ENCODE measurements at places on chromosomes 5 and 9.
A peak's percentile ranks its signal among the peaks of the same experiment; 100 is the strongest.

DNA sequence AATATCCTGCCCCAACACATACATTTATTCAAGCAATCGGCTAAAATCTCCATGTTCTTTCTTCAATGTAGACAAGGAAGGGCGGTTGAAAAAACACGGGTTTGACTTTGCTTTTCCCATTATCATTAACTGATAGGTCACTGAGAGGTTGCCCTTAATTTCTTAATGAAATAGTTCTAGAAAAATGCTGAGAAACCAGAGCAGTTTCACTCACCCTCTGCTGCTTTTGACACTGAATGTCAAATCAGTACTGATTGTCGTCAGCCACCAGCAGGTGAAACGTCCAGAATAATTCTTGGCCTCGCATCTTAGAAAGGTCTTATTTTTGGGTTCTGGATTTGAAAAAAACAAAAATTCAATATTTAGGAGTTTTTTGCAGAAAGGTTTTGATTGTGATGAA, 8.1 kb downstream of the IL12B start:
- DNase-seq: no peak

- peak; percentile 36 for DNase-seq
Measured at GRCh38 chr9:36748322-36748899, 175.7 kb downstream of the MELK start.

DNA sequence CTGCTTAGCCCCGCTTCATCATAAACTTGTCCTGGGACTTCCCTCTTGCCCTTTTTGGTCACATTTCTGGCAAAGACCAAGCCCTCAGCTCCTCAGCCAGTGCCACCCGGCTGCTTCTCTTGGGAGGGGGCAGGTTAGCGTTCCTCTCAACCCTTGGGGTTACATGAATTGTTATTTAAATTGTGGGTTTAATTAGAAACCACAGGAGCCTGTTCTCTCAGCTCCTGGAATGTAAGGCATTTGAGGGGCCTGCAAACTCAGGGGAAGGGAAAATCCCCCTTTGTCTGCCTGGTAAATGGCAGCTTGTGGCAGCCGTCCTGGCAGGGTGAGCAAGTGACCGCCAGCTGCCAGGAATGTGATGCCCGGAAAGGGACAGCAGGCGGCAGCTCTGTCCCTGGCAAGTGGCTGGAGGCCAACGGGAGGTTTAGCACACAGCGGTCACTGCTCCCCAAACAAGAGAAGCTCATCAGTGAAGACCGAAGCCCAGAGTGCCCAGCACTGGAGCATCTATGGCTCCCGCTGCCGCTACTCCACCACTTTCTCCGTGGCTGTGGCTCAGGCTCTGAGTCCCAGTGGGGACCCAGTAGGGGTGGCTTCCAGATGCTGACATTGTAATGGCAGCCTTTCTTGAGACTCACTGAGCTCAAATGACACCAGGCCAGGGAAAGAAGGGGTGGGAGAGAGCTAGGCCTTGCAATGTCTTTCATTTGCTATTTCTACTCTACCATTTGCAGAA, 51.7 kb downstream of the SHB start:
- no peak for DNase-seq

- DNase-seq: no peak
Measured at GRCh38 chr5:132764051-132764450, 13.0 kb downstream of the SEPTIN8 start.

- no peak for DNase-seq
Measured at GRCh38 chr5:173090639-173091038, 34.5 kb downstream of the CREBRF start.

- no peak for DNase-seq
Measured at GRCh38 chr9:21682981-21683380, 119.5 kb upstream of the MTAP start.

DNA sequence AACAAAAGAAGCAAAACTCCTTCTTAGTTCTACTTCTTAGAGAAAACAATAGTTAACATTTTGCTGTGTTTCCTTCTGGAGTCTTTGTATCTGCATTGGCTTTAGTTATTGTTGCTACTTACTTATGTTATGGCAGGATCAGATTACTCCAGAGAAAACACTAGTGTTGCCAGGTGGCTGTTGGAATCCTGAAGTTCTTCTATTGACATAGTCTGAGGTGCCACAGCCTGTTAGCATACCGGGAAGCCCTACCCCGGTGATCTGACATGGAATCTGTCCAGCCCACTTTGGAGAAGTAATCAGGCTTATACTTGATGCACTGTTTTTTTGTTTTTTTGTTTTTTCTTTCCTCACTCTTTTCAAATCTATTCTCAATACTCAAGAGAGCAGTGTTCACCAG, 68.5 kb upstream of the CEP78 start:
- no peak for DNase-seq

- no peak for DNase-seq
Measured at GRCh38 chr5:171157775-171158174, 151.3 kb upstream of the TLX3 start.

DNA sequence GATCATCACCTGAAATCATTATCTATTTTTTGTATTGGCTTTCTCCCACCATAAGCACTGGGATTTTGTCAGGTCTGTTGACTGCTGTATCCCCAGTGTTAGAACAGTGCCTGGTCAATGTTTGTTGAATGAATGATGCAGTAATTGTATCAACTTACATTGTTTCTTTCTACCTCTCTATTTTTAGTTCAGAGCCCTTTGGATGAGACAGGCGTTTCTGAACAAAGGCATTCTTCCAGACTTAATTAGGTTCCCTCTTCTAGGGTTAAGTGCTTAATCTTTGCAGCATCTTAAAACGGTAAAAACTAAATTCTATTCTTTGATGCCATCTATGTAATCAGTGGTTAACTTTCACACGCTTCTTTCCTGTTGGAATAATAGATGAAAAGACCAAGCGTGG, 26.3 kb downstream of the SLC44A1 start:
- no peak for DNase-seq

DNA sequence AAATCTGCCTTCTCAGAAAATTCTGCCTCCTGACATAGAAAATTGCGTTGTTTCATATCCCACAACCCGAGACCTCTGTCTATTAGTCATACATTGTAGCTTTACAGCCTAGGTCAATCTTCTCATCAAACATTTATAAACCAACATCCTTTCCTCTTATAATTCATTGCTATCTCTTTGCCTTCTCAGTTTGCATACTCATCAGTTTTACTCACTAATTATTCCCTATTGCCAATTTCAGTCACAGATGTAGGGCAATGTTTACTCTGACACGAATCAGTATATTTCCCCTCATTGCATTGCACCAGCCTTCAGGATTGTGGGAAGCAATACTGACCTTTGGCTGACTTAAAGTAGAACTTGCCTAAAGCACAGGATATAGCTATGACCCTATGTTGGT, 247.2 kb downstream of the CEMIP2 start:
- no peak for DNase-seq

DNA sequence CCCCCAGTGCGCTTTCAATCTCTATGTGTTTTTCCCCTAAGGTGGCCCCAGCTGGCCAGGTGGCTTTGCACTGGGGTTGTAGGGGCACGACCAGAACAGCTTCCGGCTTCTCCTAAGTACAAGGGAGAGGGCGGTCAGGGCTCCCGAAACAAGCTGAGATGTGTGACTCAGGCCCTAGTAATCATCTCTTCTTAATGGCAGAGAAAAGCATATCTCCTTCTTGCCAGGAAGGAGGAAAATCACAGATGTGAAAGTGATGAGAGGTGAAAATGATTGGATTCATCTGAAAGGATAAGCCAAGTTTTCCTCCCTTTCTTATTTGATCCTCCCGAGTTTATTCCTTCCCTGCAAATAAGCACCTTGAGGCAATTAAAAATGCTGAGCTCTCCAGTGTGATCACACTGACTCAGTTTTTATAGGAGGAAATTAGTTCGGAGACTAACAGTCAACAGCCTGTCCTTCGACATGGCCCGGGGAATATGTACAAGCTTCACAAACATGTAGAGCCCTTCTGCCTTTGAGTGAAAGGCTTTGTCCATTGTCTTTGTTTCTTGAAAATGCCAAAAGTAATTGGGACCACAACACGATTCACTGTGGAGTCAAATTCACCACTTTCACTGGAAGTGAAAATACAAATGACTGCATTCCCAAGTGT, 514.8 kb downstream of the PSAT1 start:
- DNase-seq: no peak

GRCh38 chr5:154410008-154410407, 35.8 kb upstream of the SAP30L start:
- DNase-seq: no peak

DNA sequence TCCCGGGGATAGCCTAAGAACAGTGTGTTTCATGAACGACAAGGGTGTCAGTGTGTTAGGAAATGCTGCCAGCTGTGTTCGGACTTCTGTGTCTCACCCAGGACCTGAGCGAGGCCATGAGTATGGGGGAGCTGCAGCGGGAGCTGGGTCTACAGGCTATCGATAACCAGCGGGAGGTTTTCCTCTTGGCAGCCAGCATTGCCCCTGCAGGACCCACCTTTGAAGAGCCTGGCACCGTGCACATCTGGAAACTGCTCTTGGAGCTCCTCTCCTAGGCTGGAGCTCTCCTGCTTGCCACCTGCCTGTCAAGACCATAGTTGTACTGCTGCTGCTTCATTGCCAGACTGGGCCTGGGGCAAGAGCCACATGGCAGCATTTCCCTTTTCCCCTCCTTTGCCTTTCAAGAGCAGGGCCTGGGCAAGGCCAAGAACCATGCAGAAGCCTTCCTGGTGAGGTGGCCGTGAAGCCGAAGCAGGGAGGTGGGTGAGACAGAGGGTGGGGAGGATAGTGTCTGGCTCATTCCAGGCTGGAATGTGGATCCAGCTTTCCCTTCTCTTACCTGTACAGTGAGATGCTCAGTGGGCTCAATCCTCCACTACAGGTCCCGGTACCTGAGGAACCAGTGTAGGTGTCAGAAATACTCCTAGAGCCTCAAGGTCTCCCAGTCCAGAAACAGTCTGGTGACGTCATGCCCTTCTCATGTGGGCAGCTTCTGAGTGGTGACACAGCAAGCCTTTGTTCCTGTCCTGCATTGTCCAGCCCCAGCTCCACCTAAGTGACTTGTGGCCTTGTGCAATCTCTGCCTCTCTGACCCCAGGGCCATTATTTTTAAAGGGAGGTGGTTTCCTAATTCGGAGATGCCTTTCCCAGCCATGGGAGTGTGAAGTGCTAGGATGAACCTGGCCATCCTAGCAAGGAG, 6.6 kb downstream of the ARL10 start:
- no peak for DNase-seq

- DNase-seq: no peak
Measured at GRCh38 chr5:90099099-90099498, 310.5 kb downstream of the CETN3 start.

DNA sequence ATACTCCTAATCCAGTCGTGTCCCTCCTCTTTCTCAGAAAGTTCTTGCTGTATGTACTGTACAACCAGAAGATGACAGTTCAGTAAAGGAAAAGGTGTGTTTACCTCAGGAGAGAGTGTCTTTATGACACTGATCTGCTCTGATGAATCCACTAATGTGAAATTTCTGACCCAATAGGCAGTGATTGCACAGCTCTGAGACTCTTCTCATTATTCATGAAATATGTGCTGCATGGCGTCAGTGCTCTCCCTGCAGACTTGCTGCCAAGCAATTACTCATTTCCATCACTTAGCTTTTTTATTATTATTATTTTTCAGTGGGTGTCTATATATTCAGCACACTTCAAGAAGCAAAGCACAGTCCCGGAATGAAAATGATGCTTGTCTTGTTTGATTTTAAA, 389.0 kb downstream of the RASEF start:
- DNase-seq: no peak
